ENCODE measurements at places on chromosomes 6 and 20.

GRCh38 chr20:59222253-59223181, 58.9 kb downstream of the ZNF831 start:
- peak; percentile 82 for DNase-seq

DNA sequence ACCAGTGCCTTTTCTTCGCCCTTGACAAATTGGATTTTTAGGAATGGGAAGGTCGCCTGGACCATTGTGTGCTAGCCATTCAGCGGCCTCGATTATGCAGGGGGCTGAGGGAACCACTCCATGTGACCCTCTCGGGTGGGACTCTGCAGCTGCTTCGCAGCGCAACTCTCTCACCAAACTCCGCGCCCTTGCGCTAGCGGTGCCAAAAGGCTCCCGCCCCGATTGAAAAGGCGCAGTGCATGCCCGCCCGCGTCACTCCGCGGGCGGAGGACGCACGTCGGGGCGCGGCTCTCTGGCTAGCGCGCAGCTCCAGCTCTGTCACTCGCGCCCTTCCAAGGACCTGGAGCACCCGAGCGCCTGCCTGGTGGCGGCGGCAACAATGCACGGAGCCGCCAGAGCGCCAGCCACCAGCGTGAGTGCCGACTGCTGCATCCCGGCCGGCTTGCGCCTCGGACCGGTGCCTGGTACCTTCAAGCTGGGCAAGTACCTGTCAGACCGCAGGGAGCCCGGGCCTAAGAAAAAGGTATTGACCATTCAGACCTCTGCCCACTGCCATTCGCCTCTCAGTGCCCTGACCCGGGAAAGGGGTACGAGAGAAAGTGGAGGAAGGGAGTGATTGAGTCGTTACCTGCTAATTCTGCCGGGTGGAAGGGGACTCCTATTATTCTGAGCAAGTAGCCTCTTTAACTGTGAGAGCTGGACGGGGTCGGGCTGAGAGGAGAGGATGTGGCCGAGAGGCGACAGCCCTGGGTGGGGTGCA, at the start of gene PRDM13:
TSS of gene PRDM13 (plus strand) at position 178 of the 760 bp plus-strand sequence. CDS start at position 380, 202 bp downstream.
- DNase-seq, result no peak

- DNase-seq, result no peak
Observed at GRCh38 chr20:42700372-42700771, 489.3 kb downstream of the PTPRT start.

DNA sequence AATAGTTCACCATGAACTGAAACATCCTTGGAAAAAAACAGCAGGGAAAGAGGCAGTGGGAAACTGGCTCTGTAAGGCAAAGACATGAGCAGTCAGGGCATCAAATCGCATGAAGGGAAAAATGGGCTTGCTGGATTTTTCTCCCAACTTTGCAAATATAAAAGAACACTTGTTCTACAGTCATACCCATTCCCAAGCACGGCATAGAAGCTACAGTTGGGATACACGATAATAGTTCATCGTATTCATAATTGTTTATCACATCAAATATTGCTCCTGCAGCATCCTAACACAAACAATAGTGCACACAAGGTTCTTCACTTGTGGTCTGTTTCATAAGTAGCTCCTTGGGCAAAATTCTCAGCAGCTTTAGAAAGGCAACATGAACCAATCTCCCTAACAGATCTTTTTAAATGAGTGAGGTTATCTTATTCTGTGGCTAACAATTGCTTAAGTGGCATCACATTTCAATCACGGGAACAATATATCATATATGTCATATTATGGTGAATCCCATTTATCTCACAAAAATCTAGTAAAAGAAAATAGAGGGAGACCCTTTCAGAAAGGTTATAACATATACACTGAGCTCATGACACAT, 243.9 kb downstream of the PKHD1 start:
- DNase-seq, result no peak

DNA sequence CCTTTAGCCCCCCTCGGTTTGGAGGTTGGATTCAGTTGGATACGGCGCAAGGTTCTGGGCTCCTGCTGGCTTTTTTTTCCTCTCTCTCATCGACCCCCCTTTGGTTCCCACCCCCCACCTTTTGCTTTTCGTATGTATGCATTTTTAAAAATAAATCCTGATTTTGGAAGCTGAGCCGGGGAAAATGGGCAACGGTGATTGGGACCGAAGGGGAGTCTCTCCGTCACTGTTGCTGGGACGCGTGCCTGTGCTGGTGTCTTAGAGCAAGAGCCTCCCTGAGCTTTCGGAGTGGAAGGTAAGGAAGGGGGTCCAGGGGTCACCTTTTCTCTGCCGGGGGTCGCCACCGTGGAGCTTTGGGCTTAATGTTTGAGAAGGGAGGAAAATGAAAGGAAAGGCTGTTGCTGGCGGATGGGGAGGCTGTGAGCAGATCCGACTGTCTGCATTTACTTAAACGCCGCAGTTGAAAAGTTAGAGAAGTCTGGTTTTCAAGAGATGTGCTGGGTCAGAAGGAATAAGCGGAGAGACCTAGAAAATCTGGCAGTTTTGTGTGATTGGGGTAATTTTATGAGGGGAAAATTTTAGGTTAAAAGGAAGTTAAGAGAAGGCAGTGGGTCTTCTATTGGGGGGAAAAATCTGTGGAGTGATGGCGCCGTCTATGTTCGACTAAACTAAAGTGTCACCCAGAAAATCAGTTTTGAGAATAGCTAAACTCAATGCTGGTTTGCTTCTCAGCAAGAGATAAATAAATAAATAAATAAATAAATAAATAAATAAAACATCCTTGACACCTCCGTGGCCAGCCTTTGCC, 828 bp downstream of the ADGRB3 start:
- no peak for DNase-seq

DNA sequence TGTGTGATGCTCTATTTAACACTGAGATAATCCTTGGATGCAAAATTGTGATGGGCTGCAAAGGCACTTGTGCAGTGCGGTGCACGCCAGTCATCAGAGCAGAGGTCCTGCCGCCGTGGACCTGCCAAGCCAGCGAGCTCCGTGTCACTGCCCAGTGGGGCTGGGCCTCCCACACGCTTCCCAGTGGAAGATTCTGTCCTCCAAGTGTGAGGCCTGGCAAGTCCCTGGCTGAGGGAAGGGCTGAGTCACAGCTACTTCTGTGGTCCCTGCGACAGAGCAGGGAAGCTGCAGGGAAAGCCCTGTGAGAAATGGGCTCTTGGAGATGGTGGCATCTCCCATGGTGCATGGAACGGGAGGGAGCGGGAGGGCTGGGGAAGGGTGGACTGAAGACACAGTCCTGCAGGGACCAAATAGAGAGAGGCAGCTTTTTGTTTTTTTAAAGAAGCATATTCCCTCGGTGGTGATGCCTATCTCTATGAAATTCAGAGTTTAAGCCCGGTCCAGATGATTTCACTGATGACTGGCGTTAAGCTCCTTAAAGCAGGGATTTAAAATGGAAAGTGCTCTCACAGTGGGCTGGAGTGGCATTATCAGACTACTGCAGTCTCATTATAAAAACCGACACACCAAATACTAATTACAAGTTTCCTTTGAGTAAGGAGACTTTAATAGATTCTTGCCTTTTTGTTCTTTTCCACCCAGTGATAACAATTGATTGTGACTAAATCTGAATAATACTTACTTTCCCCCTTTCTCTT, 413.7 kb downstream of the QKI start:
- DNase-seq, result no peak

DNA sequence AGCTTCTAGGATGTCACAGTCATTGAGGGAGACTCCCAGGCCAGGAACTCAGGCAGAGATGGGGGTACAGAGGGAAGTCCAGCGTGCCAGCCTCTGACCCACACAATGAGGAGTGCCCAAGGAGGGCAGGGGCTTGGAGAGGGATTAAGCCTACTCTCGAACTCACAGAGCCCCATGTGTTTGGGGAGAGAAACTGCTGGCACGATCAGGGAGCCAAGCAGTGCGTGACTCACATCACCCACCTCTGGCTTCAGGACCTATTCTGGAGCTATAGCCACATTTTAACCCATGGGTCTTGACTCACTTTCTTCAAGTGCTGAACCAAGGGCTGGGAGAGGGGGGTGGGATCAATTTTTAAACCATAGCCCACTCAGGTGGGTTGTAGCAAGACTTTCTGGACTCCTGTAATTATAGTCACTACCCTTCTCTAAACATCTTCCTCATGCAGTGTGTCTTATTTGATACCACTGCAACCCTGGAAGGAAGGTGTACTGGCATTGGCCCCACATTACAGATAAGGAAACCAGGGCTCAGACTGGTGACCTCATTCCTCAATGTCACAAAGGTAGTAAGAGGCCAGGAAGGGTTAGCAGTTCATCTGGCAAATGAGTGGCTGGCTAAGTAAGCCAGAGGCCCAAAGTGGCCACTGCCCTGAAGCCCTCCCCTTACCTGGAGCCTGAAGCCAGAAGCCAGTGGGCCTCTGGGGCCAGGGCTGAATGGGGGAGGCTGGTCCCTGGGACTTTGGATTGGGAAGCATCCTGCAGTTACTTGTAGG, 12.0 kb downstream of the FOXP4 start:
- DNase-seq, result no peak

- DNase-seq, result no peak
Observed at GRCh38 chr6:50198245-50198644, 148.5 kb upstream of the DEFB112 start.

DNA sequence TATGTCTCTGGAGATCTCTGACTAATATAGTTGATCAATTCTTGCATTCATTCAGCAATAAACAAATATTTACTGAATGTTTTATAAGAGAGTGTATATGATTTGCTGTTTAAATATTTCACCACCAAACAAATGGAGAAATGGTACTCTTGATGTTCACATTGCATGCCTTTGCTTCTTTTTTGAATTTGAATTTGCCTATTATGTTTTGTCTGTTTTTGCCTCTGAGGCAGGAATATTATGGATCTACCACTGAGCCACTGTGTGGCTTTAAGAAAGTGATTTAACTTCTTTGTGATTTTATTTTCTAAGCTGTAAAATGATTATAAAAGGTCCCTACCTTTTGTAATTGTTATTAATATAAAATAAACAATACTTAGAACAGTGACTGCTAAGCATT, 345.0 kb downstream of the DOK5 start:
- DNase-seq, result no peak

GRCh38 chr6:160260803-160261450, 2.3 kb upstream of the SLC22A2 start:
- DNase-seq, result no peak

DNA sequence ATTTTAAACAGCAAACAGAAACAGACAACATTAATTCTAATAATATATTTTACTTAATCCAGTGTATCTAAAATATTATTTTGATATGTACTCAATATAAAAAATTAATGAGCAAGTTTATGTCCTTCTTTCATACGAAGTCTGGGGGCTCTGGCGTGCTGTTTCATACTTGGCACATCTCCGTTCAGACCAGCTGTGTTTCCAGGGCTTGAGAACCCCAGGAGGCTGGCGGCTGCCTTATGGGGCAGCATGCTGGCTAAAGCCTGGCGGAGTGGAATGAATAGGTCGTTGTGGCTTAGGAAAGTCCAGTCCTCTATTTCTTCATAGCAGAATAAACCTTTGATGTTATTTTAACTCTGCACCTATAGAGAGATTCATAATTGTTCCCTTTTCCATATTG, 43.3 kb downstream of the DUSP22 start:
- no peak for DNase-seq

DNA sequence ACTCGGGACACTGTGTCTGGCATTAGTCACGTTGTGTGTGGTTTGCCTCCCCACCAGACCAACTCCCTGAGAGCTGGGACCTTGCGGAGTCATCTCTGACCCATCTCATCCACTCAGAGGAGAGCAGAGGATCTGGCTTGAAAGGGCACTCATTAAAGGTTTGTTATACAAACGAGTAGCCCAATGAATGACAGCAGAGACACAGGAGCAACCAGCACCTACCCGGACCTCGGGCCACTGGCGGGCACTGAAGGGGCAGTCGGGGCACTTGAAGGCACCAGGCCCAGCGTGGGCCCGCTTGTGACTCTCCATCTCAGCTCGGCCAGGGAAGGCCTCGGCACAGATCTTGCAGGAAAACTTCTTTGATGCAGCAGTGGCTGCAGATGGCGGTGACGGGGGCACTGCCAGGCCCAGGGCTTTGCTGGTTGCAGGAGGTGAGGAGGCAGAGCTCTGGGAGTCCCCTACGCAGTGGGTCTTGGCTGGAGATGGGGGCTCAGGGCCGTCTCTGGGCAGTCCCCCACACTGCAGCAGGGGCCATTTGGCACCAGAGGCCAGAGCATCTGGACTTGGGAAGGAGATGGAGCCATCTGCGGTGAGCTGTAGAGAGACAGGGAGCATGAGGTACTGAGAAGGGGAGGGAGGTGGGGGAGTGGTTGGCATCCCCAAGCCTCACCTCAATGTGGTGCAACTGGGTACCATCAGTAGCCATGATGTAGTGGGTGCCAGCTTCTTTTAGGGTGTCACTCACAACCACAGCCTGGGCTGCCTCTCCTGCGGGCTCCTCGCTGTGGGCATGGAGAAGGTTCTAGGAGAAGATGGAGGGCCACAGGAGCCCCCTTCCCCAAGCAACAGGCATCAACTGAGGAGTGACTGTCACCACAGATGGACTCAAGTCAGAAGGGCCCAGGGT, 17.7 kb downstream of the PCIF1 start:
- DNase-seq, result no peak

DNA sequence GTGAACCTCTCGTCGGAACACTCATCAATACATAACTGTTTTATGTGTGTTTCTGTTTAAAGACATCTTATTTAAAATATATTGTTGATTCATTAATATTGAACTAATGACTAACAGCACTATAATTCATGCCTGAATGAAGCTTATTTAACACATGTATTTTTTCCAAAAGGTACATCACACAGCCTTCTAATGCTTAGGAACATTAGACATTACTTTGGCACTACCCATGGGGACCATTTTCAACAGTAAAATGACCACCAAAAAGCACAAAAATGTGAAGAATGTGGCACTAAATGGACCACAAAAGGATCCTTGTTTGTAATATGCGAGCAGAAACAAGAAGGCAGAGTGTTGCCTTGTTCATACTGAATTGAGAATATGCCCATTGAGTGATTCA, 109.2 kb downstream of the CEP57L1 start:
- no peak for DNase-seq

GRCh38 chr6:166221040-166221439, 53.4 kb upstream of the TBXT start:
- peak; percentile 7 for DNase-seq

GRCh38 chr20:50245498-50246366, 55.1 kb downstream of the CEBPB start:
- no peak for DNase-seq

- DNase-seq, result no peak
Observed at GRCh38 chr6:56445818-56446217, 196.9 kb downstream of the DST start.

- no peak for DNase-seq
Observed at GRCh38 chr6:99219788-99220187, 129.7 kb downstream of the FAXC start.

- DNase-seq, result peak; percentile 76
Observed at GRCh38 chr6:53725791-53726575, 60.4 kb upstream of the KLHL31 start.

DNA sequence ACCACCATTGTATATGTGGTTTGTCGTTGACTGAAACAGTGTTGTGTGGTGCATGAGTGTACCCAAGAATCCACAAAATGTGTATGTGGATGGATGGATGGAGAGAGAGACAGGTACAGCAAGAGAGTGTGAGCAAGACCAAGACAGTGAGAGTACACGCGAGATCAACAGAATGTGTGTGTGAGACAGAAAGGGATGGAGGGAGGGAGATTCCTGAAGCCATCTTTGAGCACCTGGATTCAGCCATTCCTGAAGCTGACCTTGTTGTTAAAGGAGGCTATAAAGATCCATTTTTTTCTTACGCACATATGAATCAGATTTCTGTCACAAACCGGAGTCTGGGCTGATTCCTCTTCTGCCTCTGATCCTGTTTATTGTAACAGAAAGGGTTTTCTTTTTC, 64.1 kb downstream of the TFAP2C start:
- no peak for DNase-seq

GRCh38 chr20:1509237-1509636, 18.0 kb upstream of the SIRPB2 start:
- DNase-seq, result peak; percentile 9

- DNase-seq, result no peak
Observed at GRCh38 chr6:97915537-97915936, 632.5 kb upstream of the MMS22L start.

All from activated CD4-positive, alpha-beta T cell treated with anti-CD3 and anti-CD28 coated beads, Interleukin-2, Interleukin-4, amounts not matched to agents 100 ng/mL and 50 ng/mL, durations not matched to agents 16 hours and 8 hours (primary cell).